ENCODE measurements at places on chromosomes 7 and 10.
A peak's percentile ranks its signal among the peaks of the same experiment; 100 is the strongest.

- no peak for DNase-seq
Measured at GRCh38 chr10:77214799-77215198, 422.8 kb downstream of the KCNMA1 start.

GRCh38 chr7:104453190-104453589, 124.8 kb downstream of the LHFPL3 start:
- DNase-seq: no peak

DNA sequence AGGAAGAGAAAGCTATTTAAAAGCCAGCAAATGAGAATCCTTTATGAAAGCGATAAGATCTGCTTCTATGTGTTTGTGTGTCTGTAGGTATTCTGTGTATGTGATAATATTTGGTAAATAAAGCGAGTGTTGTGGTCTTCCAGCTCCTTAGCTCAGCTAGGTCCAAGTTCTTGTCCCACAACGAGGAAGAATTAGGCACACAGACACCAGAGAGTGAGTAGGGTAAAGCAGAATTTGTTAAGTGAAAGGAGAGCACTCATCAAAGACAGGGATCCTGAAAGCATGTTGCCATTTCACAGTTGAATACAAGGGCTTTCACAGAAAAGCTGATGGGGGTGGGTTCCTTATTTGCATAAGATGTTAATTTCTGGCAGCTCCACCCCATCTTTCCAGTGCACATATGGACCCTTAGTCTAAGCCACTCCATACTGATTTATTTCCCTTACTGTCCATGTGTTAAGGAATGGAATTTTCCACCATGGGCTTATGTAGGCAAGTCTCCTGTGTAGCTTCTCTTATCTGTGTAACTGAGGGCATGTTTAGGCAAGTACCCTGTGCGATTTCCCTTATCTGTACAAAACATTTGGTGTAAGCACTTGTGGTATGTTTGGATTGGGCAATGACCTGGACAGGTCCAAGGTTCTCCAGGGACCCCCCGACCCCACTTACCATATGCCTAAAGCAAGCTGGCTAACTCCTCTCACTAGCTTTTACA, 165.9 kb upstream of the VIPR2 start:
- no peak for DNase-seq

DNA sequence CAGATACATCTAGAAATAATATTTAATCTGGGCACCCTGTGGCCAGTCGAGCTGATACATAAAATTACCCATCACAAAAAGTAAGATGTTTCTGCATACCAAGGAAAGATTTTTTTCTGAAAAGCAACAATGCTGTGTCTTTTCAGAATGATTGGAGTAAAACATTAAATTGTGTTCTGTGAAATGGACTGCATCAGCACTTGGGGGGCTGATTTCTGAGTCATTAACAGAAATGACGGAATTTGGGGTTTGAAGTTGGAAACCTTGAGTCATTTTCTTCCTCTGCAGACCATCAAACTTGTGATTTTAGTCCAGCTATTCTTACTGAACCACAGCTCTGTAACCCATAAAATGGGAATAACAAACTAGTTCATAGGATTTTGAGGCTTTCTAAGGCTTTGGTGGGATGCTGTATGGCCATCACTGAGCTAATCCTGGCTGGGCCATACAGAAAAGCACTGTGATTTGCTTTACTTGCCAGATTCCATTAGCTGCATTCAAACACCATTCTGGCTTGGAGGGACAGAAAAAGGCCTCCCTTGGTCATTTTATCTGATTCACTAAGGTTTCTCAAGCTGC, 739.4 kb upstream of the IGFBP3 start:
- no peak for DNase-seq

- no peak for DNase-seq
Measured at GRCh38 chr10:86752311-86752710, 4.1 kb upstream of the BMPR1A start.

GRCh38 chr10:125411724-125412123, 251.4 kb upstream of the CTBP2 start:
- DNase-seq: no peak

- DNase-seq: no peak
Measured at GRCh38 chr10:2047679-2048078, 310.4 kb upstream of the ADARB2 start.

DNA sequence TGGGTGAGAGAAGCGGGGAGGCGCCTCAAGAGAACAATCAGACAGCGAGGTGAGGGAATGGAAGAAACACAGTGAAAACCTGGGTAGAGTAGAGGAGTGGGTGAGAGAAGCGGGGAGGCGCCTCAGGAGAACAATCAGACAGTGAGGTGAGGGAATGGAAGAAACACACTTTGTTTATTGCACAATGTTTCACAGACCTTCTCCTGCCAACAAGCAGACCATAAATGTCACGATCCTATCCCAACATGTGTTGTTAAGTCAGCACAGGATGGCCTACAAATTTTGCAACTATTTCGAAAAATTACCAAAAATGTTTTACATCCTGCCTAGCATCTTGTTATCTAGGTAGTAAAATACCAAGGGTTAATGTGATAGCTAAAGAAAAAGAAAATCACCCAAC, 115.3 kb downstream of the JAZF1 start:
- DNase-seq: no peak

GRCh38 chr7:100490483-100491191, 6.9 kb downstream of the NYAP1 start:
- DNase-seq: no peak

- DNase-seq: peak; percentile 14
Measured at GRCh38 chr7:106285855-106286492, 1.2 kb upstream of the NAMPT start.

DNA sequence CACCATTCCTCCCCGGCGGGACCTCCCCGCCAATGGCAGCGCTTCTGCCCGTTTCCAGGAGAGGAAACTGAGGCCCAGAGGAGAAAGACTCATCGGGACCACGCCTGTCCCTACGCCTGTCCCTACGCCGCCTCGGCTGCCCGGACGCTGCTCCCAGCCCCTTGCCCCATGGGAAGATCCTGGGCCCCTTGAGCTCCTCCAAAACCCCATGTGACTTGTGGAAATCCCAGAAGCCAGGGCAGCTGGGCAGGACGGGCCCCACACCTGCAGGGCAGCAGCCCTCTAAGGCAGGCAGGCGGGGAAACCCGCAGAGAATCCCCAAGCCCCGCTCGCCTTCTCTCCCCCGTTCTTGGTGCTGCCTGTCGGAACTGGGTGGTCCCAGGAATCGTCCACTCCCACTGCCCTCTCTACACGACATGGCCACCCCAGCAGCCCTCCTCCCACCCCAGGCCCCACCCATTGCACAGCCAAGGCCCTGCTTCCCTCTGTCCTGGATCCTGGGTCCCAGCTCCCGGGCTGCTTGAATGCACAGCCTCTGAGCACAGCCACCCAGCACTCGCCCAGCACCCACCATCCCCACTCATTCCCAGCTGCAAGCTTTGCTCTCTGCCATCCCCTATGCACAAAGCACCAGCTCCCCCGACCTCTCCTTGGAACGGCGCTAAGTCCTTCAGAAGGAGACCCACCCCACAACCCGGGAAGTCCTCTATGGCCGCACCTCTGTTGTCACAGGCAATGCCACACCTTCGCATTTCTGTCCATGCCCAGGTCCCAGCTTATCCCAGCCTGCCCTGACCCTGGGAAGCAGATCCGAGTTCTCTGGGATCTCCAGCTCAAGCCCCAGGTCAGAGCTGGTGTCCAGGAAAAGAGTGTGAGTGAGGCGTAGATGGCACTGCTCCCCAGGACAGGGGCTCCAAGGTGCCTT, 50.6 kb downstream of the SLC29A4 start:
- no peak for DNase-seq

DNA sequence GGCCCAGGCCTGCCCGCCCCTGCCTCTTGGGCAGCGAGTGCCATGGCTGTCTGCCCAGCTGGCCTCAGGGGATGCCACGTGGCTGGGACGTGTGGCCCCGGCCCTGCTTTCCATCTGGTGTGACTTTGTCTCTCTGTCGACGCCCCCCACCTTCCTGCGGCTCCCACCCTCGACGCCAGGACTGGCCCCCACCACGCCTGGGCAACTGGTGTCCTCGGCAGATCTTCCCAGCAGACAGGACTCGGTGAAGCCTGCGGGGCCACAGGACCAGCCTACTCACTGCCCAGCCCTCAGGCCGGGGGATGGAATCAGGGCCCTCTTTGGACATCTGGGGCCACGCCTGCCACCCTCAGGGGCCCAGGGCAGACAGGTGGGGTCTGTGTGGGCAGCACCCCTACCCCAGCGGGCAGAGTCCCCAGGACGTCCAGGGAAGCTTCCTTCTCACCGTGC, 55.1 kb downstream of the UNCX start:
- DNase-seq: no peak

- DNase-seq: no peak
Measured at GRCh38 chr10:98832738-98833137, 386.0 kb upstream of the HPS1 start.

DNA sequence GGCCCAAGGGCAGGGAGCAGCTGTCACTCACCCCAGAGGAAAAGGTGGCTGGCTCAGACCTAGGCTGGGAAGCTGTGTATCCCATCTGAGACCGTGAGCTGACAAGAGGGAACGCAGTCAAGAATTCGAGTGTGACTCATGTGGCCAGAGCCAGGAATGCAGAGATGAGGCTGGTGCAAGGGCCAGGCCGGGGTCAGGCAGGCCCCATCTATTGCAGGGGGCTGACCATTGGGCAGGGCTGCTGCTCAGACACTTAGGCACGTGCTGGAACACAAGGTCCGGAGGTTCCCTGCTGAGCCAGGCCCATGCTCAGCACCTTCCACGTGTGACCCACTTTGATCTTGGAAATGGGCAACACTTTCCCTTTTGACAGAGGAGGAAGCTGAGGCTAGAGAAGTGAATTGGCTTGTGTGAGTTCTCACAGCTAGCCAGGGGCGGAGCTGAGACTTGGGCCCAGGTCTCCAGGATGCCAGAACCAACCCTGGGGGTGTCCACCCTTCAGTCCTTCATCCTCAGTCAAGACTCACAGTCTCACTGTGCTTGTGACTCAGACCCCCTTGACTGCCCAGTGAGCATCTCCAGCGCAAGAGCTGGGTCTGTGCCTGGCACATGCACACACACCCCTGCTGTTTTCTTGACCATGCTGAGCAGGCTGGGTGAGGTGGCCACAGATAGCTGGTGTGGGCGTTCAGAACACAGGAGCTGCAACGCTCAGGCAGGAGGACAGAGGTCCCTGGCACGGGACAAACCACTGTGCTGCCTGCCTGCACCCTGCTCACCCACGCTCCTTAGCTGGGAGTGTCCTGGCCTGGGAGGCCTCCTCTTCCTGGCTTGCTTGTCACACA, 47.6 kb upstream of the PPIF start:
- no peak for DNase-seq

GRCh38 chr10:9926881-9927280, 1090.8 kb upstream of the CELF2 start:
- DNase-seq: no peak

GRCh38 chr10:130396044-130396443, 259.9 kb downstream of the GLRX3 start:
- no peak for DNase-seq

- no peak for DNase-seq
Measured at GRCh38 chr10:123530166-123530870, 135.8 kb upstream of the GPR26 start.

DNA sequence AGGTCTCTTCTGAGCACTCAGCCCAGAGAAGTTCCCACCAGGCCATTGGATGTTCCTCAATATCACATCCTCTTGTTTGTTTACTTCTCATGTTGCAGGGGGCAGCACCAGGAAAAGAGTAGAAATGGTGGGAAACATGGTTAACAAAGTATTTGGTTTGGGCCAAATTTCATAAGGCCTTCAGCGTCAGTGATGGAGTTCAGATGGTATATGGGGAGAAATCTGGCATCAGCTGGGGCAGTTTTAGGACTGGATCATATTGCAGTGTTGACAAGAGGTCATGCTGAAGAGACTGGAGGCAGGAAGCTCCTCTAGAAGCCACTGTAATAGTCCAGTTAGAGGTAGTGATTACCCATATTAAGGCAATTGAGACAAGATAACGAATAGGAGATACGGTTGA, 200.0 kb downstream of the WDR11 start:
- DNase-seq: no peak

GRCh38 chr7:71553306-71553705, 421.4 kb downstream of the GALNT17 start:
- no peak for DNase-seq

DNA sequence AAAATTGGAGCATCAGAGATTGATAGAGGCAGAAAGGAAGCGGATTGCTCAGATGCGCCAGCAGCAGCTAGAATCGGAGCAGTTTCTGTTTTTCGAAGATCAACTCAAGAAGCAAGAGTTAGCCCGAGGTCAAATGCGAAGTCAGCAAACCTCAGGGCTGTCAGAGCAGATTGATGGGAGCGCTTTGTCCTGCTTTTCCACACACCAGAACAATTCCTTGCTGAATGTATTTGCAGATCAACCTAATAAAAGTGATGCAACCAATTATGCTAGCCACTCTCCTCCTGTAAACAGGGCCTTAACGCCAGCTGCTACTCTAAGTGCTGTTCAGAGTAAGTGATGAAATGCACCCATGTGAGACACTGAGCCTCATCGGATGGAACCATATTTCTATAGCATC, 33.1 kb downstream of the STAMBPL1 start:
- no peak for DNase-seq

- DNase-seq: no peak
Measured at GRCh38 chr10:73076360-73077183, 20.1 kb downstream of the P4HA1 start.

- no peak for DNase-seq
Measured at GRCh38 chr10:14578060-14578952, 196.4 kb downstream of the FAM107B start.

DNA sequence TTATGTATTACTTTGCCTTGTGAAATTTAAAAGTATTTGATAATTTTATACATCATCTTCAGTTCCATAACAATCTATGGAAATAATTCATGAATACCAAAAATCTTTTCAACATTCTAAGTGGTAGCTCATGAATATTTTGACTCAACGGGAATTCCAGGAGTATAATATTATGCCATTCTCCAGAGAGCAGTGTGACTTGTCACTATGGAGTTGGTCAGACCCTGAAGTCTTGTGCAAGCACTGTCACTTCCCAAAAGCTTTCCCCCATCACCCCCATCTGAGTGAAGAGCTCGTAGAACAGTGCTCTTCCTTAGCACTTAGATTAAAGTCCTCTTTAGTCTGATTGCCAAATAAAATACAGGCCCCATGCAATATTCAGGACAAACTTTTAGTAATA, 29.4 kb upstream of the CCNJ start:
- no peak for DNase-seq

DNA sequence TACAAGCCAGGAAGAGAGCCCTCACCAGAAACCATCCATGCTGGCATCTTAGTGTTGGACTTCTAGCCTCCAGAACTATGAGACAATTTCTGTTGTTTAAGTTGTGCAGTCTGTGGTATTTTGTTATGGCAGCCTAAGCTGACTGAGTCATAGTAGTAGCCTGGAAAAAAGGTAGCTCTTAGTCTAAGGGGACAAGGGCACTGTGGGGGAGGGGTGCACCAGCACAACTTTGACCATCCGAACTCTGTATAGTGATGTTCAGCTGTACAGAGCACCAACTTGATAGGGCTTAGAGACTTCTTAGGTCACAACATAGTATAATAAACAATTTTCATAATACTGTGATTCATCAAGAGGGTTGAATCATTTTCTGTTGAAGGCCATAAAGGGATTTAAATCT, 14.3 kb downstream of the EIF4EBP2 start:
- DNase-seq: no peak

GRCh38 chr10:97922022-97922758, 72.5 kb downstream of the GOLGA7B start:
- no peak for DNase-seq

GRCh38 chr10:78321500-78321899, 287.8 kb downstream of the RPS24 start:
- no peak for DNase-seq

- DNase-seq: no peak
Measured at GRCh38 chr7:19772306-19772705, 1.1 kb downstream of the TMEM196 start.
